ENCODE measurements at places on chromosomes 5 and 9.
A peak's percentile ranks its signal among the peaks of the same experiment; 100 is the strongest.

GRCh38 chr9:92032891-92033290, 82.3 kb downstream of the SPTLC1 start:
- DNase-seq, result no peak

- no peak for DNase-seq
Measured at GRCh38 chr5:112795342-112795741, 57.7 kb downstream of the APC start.

DNA sequence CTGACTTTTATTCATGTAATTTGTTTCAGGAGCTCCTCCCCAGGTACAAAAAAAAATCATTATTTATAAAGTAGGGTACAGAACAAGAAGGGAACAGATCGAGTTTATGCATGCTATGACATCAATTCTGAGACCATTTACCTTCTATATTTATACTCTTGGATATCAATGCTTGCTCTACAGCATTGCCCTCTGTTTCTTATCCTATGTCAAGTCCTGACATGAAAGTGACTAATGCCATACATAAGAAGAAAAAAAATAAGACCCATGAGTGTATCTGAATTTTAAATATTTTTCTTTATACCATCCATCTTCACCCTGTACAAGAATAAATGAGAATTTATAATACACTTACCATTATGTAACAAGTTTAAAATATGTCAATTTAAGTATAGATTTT, 2016.3 kb upstream of the CDH9 start:
- DNase-seq, result no peak

DNA sequence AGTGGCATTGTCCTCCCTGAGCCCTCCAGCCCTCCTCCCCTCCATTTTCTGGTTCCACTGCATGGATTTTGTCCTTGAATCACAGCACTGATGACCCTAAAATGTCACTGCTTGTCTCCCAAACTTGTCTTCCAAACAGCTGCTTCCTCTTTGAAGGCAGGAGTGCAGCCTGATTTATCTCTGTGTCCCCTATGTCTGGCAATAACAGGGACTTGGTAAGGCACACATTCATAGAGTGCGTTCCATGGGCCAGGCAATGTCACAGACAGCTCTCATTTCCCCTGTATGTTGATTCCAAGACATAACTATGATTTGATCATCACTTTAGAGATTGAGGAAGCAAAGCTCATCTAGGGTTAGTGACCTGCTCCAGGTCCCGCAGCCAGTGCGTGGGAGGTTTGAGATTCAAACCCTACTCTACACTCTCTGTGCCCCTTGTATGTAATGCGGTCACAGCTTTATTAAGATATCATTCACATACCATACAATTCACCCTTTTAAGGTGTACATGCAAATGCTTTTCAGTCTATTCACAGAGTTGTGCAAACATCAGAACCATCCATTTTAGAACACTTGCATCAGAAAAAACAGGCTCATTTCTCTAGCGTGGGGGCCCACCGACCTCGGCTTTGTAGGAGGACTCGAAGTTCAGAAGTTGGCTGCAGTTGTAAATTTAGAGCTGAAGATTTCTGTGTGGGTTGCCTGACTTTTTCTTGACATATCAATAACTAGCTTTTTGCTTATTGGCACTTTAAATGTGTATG, 28.4 kb upstream of the BOD1 start:
- no peak for DNase-seq

DNA sequence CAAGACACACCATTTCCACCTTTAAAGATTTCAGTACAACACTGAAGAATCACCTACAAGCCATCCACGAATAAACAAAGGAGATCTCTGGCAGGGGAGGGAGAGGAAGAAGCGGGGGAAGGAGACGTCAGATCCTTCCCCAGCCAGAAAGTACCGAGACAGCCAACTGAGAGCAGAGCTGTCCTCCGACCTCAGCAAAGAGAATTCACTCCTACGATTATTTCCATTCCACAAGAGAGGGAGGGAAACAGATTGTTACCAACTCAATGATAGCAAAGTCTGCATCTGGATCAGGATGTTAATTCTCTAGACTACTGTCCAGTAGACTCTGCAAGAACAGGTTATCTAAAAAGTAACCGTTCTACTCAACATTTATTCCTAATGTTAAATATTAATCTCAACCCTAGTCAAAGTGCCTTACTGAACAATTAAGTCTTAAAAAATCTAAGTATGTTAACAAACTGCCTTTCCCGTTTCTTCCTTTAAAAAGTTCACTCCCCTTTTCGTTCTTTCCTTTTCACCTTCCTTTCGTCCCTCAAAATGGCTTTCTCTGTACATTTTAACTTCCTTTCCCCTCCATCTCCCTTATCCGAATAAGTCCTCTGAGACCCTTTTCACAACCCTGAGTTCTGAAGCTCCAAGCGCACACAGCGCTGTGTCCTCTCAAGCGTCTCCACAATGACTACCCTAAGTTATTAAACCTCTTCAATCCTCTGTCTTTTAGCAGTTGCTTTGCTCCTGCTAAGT, 1.4 kb downstream of the CHD1 start:
- peak; percentile 46 for DNase-seq

DNA sequence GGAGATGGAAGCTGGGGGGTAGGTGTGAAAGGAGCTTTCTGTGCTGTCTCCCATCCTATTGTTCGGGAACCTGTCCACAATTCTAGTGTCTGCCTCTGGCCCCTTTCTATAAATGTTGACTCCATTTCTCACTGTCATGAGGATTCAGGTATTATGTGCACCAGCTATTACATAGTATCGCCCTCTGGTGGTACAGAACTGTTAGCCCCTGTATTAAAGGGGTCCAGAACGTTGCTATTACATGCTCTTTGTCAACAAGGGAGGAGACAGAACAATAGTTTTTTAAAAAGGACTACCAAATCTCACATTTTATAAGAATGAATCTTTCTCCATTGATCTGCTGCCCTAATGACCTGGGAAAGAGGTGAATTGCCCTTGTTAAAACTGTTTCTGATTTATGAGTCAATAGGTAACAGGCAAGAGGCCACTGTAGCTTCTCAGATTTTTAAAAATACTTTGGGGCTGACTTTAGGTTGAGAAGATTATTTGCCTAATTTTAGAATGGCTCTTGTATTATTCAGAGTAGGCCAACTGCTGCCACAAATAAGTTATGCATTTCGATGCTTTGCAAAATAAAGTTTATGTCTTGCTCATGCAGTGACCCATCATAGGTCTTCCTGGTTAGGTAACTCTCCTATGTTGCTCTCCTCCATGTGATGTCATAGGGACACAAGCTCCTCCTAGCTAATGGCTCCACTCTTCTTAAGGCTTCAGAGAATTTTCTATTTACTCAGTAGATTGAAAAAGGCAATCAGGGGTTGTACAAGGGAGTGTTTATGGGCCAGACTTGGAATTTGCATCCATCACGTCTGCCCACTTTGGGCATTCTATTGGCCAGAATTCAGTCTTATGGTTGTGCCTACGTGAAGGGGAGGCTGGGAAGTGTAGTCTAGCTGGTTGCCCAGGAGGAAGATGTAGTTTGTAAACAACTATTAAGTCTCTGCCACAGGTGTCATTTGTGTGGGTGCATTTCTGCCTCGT, 20.8 kb downstream of the DCANP1 start:
- no peak for DNase-seq

- no peak for DNase-seq
Measured at GRCh38 chr5:155700333-155700732, 626.6 kb upstream of the SGCD start.

- peak; percentile 36 for DNase-seq
Measured at GRCh38 chr9:20242510-20243189, 379.6 kb downstream of the MLLT3 start.

- no peak for DNase-seq
Measured at GRCh38 chr5:141617682-141618029, 1.1 kb downstream of the DIAPH1 start.

DNA sequence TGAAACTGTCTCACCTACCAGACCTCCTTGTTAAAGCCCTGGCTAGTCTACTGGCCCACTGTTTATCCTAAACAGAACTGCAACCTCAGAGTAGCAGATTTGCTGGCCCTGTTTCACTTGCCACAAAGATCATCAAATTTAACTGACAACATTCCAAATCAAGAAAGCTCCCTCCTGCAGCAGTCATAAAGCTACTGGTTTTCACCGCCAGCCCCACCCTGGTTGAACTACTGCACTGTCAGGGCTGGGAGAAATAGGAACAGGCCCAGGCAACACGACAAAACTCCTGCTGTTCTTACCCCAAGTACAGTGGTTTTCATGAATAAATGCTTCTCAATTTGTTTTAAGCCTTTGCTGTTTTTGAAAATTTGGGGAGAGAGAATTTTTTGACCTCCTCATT, 63.0 kb downstream of the NR6A1 start:
- no peak for DNase-seq

All from stimulated activated CD4-positive, alpha-beta T cell treated with anti-CD3 and anti-CD28 coated beads, Interleukin-2, amount 100 ng/mL, for 24 hours (primary cell).